ENCODE measurements at places on chromosomes 16 and 17.

- no peak for DNase-seq
Measured at GRCh38 chr17:68097161-68097805, 61.7 kb downstream of the KPNA2 start.

GRCh38 chr16:78288888-78289287 is 189.4 kb downstream of the WWOX start:
- no peak for DNase-seq

DNA sequence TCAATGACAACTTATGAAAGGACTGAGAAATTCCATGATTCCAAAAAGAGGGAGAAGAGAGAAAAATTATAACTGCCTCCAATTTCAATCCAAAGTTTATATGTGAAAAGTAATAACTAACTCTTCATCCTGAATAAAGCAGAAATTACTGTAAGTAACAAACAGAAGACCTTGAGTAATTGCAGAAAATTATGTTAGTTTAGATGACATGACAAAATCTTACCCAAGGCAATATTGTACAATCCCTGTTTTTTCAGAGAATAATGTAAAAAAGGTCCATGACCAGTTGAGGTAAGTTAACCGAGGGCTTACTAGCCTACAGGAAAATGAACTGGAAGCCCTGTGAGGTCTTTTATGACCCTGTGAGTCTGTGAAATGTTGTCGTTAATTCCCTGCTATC is 949.5 kb upstream of the SOX9 start:
- no peak for DNase-seq

- DNase-seq = peak; percentile 67
Measured at GRCh38 chr16:87924041-87924810, 12.1 kb downstream of the CA5A start.

DNA sequence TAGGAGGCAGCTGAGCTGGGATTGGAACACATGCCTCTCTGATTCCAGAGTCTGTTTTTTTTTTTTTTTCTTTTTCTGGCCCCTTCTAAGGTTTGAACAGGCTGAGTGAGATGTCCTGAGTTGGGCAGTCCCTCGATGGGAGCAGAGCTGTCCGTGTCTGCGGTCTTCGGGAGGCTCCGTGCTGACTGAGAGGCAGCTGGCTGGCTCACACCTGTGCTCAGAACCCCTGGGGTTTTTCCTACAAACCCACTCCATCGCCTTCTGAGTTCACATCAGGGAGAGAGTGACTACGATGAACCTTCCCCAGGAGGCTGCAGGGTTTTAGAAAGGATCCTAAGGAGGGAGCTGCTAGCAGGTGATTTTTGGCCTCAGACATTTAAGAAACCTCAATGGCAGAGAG is 92.5 kb downstream of the IRF8 start:
- no peak for DNase-seq

GRCh38 chr16:85341972-85342695 is 229.9 kb upstream of the CIBAR2 start:
- DNase-seq = no peak

- no peak for DNase-seq
Measured at GRCh38 chr17:72587773-72588511, 467.1 kb downstream of the SOX9 start.

- DNase-seq = no peak
Measured at GRCh38 chr17:58088624-58089023, 5.4 kb downstream of the DYNLL2 start.

All from H7 (cell line).